Hypothalamus (tissue), 51 donors: ENCODE measurements at places on chromosomes 11 and 22.
A peak's percentile ranks its signal among the peaks of the same experiment; 100 is the strongest.

DNA sequence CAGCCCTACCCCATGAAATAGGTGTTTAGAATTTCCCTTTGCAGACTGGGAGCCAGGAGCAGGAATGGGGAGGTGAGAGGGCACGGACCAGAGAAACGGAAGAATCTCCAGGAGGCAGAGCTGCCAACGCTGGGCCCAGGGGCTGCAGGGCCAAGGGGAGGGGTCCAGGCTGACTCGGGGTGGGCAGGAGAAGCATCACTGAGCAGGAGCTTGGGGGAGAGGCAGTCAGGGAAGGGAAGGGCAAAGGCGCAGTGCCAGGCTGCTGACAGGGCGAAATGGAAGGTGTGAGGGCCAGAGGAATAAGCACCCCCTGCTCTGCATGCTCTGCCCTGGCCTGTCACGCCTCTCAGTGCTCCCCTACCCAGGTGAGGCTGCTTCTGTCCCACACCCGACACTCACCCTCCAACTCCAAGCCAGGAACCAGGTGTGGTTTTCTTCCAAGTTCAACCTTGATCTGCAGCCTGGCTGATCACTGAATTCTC, 14.5 kb downstream of the LRRC32 start:
- DNase-seq = no peak

GRCh38 chr11:124238512-124238911, 2.4 kb upstream of the OR8G1 start:
- no peak for DNase-seq

- no peak for DNase-seq
Observed at GRCh38 chr11:14094481-14095037, 132.0 kb downstream of the SPON1 start.

DNA sequence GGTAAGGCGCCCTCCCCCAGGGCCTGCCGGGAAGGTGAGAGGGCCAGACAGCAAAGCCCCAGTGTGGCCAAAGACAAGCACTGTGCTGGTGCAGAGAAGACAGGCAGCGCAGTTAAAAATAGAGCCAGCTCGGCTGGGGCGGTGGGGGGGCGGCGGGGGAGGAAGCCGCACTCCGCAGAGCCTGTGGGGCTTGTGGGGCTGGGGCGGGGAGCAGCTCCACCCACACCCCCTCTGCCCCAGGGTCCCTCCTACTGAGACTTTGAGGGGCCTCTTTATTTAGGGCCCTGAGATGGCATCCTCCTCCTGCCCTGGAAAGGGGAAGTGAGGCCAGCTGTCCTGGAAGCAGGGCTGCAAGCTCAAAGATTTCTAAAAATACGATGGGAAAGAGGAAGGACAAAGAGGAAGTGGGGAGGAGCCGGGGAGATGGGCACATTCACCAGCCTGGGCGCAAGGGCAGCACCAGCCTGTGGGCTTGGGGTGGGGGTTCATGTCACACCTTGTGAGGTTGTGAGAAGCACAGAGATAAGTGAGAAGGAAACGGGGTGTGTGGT, 2.6 kb downstream of the CYTH4 start:
- DNase-seq = peak; percentile 32

- DNase-seq = peak; percentile 43
Observed at GRCh38 chr11:116881143-116881542, 43.7 kb upstream of the APOA1 start.

DNA sequence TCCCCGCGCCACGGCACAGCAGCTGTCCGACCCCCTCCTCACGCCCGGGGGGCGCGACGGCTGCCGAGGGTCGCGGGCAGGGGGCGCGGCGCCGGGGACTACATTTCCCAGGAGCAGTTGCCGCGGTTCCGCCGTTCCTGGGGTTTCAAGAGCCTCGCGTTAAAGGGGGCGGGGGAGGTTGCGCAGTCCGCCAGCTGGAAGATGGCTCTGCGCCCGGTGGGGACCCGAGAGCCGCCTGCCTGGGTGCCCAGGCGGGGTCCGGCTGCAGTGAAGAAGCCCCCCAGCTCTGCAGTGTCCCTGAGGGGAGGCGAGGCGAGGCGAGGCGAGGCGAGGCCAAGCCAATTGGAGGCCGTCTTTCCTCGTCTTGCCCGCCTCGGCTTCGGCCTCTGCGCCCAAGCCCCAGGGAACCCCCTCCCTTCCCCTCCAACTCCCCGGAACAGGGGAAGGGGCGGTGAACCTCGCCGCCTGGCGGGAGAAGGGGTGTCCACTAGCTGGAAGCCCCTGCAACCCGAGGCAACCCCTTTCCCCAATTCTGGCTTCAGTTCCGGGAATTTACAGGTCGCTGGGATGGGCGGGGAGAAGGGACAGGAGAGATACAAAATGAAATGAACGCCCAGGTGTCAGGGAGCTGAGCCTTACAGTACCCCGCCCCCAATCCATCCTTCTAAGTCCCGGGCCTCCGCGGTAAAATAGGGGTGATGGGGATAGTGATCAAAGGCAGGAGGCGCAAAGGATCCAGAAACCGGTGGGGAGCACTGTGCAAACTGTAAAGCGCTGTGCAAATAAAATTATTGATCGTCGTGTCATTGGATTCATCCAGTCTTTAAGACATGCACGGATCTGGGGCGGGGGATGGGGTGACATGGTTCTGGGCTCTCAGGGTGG, 5.2 kb upstream of the GCAT start:
- DNase-seq = peak; percentile 73

DNA sequence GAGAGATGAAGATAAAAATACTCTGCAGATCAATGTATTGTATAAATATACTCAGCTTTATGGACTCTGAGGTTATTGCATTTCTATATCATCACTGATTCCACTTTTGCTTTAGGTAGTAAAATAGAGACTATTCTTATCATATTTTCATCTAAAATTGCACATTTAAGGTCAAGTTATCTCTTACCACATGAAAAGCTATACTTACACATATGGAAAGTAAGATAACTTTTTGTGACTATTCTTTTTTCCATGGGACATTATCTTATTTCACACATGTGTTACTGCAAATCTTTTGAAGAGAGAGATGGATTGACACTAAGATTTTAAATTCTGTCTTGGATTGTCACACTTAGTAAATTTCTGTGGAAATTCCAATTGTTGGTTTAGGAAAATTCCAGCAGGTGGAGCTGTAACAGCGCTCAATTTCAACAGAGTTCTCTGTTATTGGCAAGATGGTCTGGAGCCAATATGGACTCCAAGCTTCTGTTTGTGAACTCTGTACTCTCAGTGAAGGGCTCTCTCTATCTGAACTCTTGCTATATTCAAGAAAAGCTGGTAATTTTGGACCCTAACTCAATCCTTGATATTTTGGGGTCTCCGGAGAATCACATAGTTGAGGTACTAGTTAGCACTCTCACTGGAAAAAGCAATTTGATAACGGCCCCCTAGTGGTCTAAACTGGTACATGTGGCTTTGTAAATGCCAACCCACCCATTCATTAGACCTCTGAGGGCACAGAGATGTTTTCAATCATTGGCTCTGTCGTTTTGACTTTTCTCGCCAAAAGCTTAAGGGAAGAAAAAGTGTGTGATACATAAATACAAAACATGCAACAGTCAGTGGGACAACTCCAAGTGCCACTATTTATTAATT, 429.7 kb downstream of the ETS1 start:
- no peak for DNase-seq

- DNase-seq = no peak
Observed at GRCh38 chr11:73318501-73319011, 10.5 kb downstream of the ARHGEF17 start.

DNA sequence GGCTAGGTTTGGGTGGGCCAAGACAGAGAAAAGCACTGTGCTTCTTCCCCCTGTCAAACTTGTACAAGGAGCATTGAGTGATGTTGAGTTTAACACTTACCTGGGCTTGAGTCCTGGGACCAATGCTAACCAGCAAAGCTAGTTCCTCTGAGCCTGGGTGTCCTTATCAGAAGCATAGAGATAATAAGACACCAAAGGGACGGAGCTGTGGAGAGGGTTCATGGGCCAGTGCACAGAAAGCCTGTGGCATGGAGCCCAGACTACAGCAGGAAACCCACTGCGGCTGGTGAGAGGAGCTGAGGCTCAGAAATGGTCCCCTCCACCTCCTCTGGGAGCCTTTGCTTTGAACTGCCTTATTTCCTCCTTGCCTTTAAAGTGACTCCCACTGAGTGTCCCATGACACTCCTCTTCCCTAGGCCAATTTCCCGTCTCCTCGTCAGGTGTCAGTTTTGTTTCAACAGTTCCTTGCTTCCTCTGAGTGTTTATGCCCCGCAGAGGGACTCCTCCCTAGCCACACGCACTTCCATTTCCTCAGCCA, 9.4 kb downstream of the SLCO2B1 start:
- no peak for DNase-seq

- DNase-seq = no peak
Observed at GRCh38 chr22:37514526-37515051, 4.6 kb downstream of the CARD10 start.

DNA sequence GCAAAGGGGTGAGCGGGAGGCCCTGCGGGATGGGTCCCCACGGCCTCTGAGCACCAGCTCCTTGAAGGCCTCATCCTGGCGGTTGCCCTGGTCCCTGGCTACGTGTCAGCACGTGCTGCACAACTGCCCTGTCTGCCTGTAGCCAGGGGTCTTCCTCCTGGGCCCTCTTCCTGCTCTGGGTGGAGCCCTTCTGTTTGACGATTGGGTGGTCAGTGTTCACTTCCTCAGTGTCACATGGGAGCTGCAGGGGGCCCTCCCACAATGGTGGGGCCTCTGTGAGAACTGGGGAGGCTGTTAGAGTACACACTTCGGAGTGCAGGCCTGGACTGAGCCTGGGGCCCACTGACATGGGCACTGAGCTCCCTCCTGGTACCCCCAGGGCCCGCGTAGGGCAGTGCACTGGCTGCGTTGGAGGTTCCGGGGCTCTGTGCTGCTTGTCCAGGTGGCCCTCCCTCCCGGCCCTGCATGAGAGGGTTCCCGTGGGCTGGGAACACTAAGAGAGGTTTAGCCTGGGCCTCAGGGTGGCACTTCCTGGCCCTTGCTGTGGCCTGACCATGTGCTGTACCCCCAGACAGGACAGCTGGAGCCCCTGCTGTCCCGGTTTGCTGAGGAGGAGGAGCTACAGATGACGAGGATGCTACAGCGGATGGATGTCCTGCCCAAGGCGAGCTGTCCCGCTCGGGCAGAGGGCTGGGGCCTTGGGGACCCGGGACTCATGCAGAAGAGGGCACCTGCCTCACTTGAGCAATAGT, 13.8 kb downstream of the DGCR6L start:
- DNase-seq = no peak

- no peak for DNase-seq
Observed at GRCh38 chr22:36455571-36456463, 25.6 kb downstream of the TXN2 start.

DNA sequence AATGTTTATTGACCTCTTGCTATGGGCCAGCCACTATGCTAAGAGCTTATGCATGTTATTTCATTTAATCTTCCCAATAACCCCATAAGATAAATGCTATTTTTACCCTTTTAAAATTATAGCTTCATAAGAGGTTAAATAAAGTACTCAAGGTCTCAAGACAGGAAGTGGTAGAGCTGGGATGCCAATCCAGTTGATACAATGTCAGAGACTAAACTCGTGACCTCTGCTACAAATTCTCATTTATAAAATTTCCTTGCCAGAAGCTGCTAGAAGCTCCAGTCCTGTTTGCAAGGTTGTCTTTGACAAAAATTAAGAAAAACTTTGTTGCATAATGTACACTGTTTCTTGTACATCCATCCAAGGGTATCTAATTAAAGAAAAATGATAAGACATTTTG, 265.9 kb upstream of the MPPED2 start:
- no peak for DNase-seq

- DNase-seq = no peak
Observed at GRCh38 chr11:69052343-69053168, 3.8 kb downstream of the TPCN2 start.

DNA sequence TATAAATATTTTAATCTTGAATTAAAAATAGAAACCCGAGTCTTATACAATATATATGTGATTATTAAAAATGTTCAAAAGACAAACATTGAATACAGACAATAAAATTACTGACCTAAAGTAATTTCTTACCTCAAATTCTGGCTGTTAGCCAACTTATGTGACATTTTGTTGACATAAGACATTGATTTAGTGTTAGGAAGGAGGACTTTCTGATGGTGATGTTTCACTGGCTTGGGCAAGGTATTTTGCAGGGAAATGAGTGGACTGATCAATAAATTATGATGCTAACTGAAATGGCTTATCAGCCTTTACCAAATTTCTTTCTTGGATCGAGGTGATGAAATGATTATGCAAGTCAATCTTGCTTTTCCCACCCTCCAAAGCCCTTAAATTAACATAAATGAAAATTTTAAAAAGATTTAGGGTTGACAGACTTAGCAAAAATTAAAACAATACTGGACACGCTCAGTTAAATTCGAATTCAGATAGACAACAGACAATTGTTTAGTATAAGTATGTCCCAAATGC, 33.2 kb upstream of the FZD4 start:
- no peak for DNase-seq

DNA sequence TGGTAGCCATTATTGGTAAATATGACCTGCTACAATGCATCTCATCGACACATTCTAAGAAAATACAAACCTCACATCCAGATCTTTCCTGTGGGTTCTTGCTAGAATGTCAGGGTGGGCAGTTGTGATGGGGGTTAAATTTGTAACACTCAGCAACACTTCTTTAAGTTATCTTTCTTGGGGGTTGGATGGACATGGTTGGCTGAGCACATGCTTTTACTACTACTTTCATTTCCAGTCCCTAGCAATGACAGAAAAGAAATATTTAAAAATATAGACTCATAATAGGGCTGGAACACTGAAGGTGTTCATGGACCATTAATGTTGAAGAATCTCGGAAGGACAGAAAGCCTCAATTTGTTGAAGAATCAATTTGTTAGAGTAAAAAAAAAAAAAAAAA, 57.6 kb downstream of the APOL3 start:
- DNase-seq = no peak

DNA sequence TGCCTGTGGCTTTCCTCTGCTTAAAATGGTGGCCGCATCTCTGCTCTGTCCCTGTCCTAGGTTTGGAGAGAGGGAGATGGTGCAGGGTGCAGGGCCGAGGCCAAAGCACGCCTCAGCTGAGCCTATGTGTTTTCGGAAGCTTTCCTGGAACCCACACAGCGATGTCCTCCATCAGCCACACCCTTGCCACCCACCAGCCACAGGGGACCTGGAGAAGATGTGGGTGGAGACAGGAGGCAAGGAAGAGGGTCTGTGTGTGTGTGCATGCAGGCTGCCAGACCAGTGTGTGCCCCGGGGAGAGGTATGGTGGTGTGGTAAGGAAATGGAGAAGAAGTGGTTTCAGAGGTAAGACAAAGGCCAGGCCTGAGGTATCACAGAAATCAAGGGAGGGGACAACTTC, 155.7 kb downstream of the TBC1D22A start:
- DNase-seq = no peak

DNA sequence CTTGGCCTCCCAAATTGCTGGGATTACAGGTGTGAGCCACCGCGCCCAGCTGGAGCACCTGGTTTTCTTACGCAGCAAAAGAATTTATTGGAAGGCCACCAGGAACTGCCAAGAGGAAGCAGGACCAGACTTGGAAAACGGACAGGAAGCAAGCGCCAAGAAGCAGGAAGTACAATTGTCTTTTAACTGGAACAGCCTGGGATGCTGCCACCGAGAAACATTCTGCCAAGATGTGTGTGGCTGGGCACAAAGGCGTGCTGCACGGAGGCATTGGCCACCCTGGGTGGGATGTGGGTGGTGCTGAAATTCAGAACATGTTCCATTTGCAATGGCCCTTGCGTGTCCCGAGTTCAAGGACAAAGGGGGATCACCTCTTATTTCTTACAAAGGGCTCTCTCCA, 15.4 kb downstream of the SLC3A2 start:
- no peak for DNase-seq

- no peak for DNase-seq
Observed at GRCh38 chr11:37484298-37484697, 886.3 kb upstream of the RAG2 start.
